ENCODE measurements at places on chromosomes 6 and 20.

GRCh38 chr6:83914953-83915352, 55.5 kb downstream of the CYB5R4 start:
- DNase-seq, result no peak

DNA sequence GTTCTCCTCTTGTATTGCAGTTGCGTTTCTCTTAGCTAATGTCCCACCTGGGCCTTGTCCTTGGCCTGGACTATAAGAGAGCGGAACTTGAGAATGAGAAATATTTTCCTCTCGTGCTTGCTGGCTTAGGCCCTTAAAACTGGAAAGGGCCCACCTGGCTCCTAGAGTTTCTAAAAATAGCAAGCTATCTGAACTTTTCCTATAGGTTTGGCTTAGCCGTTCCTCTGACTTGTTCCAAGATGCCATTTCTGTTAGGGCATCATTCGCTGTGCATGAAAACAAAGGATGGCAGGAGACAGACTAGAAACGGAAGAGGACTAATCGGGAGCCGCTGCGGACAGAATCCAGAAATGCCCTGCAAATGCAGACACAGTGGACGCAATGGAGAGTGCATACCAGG, 4.5 kb downstream of the RIPOR3 start:
- no peak for DNase-seq

DNA sequence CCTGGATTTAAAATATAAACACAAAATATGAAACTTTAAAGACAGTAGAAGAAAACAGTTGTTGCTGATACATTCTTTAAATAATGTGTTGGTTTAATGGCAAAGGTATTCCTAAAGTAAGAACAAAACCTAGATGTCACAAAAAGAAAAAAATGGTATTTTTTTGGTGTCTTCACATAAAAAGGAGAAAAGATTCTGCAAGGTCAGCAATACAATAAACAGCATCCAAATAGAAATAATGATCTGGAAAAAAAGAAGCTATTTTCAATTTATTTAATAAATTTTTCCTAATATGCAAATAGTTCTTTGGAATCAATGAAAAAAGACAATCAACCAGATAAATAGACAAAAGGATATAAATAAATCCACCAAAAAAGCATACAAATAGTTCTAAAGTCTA, 6.5 kb upstream of the ADGRF1 start:
- DNase-seq, result no peak

GRCh38 chr20:10362674-10363073, 71.3 kb downstream of the MKKS start:
- DNase-seq, result no peak

DNA sequence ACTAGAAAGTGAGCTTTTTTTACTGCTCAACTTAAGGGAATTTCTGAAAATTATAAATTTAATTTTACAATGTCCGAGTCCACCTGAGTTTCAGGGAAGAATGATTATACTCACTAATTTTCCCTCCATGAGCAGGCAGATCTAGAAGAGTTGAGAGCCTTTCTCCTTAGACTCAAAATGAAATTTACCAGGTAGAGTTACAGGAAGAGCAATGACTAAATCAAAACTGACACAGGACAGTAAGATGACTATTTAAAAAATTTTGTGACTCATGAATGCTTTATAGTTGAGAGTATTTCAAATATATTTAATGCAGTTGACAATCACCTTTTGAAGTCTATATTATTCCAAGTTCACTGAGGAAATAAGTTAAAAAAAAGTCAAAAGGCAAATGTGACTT, 198.1 kb upstream of the NRSN1 start:
- DNase-seq, result no peak

DNA sequence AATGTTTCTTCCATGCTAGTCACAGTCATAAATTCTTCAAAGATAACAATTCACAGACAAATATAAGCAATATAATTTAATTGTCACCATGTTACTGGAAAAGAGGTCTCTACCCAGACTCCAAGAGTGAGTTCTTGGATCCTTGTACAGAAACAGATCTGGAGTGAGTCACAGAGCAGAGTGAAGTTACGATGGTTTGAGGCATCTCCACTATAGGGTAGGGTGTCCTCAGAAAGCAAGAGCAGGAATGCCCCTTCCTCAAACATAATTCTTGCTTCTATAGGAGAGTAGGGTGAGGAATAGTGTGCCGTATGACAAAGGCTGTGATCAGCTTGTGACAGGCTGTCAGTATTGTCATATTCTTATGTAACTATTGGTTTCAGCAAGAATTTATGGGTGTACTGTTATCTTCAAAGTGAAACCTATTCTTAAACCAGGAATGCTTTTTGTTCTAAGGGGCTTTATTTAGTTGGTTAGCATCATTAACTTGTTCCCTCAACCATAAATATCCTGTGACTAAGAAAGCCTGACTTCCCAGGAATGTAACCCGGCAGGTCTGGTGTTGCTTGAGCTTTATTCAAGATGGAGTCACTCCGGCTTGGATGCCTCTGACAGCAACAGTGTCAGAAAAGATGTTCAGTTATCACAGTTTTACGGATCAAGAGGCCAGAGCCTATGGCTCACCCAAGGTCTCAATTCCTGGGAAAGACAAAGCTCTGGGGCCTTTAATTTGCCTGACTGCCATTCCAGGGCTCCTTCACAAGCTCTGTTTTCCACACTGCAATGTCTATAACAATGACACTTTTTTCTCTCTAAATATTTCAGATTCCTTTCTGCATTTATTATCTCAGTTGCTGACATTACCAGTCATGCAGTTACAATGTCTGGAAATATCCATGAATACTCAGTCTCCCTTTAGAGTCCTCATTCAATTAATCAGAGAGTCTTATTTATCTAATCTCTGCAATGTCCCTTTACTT, 298.6 kb downstream of the C6orf118 start:
- DNase-seq, result no peak

DNA sequence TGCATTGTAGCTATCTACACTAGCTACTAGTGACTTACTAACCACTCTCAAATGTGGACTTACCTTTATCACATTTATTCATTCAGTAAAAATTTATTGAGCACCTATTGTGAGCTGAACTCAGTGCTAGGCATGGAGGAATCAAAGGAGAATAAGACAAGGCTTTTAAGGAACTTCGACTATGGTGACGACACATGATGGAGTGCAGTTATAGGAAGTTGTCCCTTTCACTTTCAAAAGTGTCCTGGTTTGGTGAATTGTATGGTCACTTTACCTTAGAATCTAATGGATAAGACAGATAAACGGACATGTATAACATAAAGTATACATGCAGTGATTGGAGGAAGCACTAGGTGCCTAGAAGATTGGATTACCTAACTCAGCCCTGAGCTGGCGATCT, 4.3 kb downstream of the AKAP7 start:
- no peak for DNase-seq

DNA sequence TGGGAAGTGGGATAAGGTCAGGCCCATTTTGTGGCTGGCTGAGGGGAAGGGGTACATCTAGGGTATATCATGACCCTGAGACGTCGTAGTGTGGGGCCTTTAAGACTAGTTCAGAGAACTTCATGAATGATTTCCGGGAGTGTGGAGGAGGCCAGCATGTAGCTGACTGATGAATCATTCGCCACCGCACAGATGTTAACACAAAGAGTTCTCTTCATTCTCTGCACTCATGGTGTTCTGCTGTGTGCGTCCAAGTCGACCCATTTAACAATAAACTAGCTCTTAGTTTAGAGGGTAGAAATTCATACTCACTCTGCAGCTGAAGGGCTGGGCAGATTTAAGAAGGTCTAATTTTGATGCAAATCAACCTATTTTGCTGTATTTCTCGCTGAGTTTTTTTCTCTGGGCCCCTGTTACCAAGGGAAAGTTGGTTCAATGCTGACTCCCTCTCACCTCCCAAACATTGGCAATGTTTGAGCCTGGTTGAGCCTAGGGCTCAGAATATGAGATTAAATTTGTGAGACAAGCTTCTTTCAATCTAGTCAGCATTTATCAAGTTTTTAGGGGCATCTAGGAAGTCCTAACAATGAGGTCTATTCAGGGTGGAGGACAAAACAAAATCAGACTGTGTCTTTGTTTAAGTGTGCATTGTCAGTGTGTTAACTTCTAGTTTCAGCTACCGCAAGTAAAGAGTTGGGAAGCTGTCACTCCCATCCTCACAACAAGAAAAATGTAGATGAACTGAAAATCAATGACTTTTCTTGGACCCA, 106.8 kb upstream of the CBLN4 start:
- DNase-seq, result peak; percentile 57

GRCh38 chr6:16637635-16638034, 123.6 kb downstream of the ATXN1 start:
- DNase-seq, result no peak

GRCh38 chr6:153309651-153310050, 178.6 kb upstream of the RGS17 start:
- DNase-seq, result no peak

DNA sequence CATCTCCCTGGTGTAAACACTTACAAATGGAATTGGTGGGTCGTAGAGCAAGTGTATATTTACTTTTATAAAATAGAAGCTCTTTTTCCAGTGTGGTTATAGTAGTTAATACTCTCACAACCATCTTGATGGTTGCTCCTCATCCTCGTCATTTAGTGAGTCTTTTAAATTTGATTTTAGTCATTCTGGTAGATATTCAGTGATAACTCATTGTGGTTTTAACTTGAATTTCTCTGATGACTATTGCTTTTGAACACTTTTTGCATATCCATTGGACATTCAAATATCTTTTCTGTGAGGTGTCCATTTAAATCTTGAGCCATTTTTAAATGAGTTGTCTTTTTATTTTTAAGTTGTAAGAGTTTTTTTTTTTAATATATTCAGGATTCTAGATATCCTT, 189.2 kb upstream of the PHACTR1 start:
- DNase-seq, result no peak

GRCh38 chr6:22026164-22026678, 270.6 kb downstream of the PRL start:
- DNase-seq, result no peak

- no peak for DNase-seq
These were observed 143.5 kb downstream of the PDE7B start for GRCh38 chr6:135994857-135995544.

DNA sequence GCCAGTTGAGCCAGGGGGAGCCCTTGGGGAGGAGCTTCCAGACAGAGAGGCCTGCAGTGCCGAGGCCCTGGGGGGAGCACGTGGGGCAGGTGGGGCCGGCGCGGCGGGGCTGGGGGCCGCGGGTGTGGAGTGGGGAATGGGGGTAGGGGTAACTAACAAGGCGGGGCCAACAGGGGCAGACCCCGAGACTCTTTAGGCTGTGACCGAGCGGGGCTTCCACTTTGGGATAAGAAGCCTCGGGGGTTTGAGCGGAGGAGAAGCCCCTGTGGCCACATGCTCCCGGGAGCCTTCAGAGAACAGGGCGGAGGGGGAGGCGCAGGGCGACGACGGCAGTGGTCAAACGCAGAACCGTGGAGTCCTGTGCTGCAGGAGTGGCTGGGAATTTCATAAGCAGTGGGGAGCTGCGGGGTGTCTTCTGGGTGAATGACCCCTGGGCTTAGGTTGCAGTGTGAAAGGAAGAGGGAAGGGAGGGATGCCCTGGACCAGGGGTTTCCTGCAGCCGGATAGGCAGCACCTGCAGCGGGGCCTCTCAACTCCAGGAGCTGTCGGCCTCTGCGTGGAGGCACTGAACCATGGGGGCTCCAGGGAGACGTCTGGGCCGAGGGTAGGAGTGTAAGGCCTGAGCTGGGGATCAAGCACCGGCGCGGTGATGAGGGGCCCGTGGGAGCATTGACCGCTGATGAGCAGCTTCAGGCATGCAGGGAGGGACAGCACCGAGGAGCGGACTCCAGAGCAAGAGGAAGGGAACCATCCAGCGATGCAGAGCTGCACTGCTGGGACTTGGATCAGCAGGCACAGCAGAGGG, 121.0 kb downstream of the SYNDIG1 start:
- DNase-seq, result no peak

Data from midbrain (tissue), 1 donor.